ENCODE measurements at places on chromosomes 13 and 19.

- no peak for DNase-seq
These were observed 301.9 kb downstream of the ATP8A2 start for GRCh38 chr13:25673711-25674110.

DNA sequence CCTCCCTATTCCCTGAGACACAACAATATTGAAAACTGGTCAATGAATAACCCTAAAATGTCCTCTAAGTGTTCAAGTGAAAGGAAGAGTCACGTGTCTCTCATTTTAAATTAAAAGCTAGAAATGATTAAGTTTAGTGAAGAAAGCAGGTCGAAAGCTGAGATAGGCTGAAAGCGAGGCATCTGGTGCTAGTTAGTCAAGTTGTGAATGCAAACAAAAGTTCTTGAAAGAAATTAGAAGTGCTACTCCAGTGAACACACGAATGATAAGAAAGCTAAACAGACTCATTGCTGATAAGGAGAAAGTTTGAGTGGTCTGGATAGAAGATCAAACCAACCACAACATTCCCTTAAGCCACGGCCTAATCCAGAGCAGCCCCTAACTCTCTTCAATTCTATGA is 99.4 kb upstream of the ZNF507 start:
- DNase-seq = no peak

- no peak for DNase-seq
These were observed 3.9 kb downstream of the TMEM147 start for GRCh38 chr19:35549174-35549788.

DNA sequence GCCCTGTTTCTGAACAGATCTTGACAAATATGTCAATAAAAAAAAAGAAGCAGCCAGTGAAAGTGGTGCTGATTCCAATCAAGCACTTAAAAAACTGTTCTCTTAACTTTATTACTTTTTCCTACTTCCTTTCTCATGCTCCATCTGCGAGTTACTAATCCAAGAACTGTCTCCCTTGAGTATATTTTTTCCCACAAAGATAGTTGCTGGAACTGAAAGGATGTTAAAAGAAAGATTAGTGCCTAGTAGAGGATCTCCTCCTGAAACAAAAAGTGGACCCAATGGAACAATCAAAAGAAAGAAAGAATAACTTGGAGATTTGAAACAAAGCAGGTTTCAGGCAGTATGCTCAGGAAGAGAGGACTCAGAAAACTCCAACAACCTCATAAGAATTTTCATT is 1034.8 kb downstream of the PCDH17 start:
- no peak for DNase-seq

- DNase-seq = no peak
These were observed 1206.1 kb downstream of the EFNB2 start for GRCh38 chr13:105329359-105329758.

DNA sequence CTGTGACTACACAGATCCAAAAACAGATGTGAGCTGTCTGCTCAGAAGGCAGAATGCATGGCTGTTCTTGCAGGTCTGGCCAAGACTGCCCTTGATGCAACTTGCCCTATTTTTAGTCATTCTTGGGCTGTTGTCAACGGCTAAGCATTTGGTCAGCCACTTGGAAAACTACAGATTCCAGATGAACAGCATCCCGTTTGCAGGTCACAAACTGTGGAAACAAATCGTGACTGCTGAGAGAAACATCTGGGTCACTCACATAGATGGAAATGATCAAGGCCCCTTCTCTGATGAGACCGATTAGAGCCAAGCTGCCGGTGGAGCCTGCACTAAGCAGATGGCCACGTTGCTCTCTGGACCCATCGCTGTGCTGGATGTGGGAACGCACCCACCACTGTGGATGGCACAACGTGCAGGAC is 15.4 kb upstream of the METTL21C start:
- no peak for DNase-seq

- DNase-seq = no peak
These were observed 6.2 kb upstream of the NUP58 start for GRCh38 chr13:25295228-25295627.

- DNase-seq = no peak
These were observed 91.4 kb downstream of the IRS2 start for GRCh38 chr13:109694972-109695371.

- DNase-seq = no peak
These were observed 1.4 kb downstream of the SLC1A6 start for GRCh38 chr19:14978161-14978776.

DNA sequence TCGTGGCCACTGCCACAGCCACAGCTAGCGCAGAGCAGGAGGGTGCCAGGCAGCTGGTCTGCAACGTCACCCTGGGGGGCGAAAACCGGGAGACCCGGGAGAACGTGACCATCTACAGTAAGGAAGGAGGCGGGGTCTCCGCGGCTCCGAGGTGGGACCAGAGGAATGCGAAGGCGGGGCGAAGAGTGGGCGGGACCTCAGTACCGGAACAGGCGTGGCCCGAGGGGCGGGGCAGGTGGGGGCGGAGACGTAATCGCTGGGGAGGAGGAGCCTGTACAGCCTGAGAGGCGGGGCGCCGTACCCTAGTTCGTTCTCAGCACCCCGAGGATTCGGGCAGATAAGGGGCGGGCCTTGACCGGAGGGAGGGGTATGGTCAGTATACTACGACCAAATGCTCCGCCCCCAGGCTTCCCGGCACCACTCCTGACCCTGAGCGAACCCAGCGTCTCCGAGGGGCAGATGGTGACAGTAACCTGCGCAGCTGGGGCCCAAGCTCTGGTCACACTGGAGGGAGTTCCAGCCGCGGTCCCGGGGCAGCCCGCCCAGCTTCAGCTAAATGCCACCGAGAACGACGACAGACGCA is 2.5 kb downstream of the ICAM5 start:
- peak; percentile 38 for DNase-seq

DNA sequence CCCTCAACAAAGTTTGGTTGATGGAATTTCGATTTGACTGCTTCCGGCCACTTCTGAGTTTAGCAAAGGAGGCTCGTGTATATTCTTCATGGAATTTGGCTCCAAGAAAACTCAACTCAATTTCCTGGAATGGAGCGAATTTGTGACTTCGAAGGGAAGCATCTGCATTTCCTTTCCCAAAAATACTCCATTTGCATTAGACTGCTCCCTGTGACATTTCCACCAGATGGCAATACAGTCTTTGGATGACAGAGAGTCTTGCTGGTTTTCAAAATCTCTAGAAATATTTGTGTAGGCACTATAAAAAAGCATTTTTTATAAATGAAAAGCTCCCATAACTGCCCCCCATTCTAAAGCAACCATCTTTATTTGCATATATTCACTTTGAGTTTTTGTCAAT is 4.1 kb downstream of the C1QTNF9 start:
- DNase-seq = no peak

DNA sequence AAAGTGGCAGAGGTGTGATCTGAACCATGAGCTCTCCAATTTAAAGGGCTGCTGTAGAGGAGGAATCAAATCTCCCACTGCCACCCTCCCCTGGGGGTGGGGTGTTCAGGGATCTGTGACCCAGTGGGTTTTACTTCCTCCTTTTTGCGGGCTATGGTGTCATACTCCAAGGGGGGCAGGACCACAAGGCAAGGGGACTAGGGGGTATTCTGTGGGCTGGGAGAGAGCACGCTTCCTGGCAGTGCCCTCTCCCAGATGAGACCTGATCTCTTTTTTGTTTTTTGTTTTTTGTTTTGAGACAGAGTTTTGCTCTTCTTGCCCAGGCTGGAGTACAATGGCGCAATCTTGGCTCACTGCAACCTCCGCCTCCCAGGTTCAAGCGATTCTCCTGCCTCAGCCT is 10.3 kb downstream of the PLD3 start:
- DNase-seq = no peak

- DNase-seq = no peak
These were observed 21.6 kb downstream of the CAPS start for GRCh38 chr19:5935473-5936291.

All from activated T-helper 1 cell treated with anti-CD3 and anti-CD28 coated beads, Interleukin-2, amount 50 U/mL, for 16 hours (primary cell).